ENCODE measurements at places on chromosomes 2 and 18.
A peak's percentile ranks its signal among the peaks of the same experiment; 100 is the strongest.

- DNase-seq: no peak
These were observed 57.3 kb downstream of the NRP2 start for GRCh38 chr2:205739620-205740019.

GRCh38 chr2:158325031-158325781 lies 131.3 kb downstream of the CCDC148 start:
- no peak for DNase-seq

GRCh38 chr2:218882866-218883366 lies 2.3 kb downstream of the WNT10A start:
- no peak for DNase-seq

- DNase-seq: no peak
These were observed 121.1 kb upstream of the KCNJ3 start for GRCh38 chr2:154577390-154577789.

DNA sequence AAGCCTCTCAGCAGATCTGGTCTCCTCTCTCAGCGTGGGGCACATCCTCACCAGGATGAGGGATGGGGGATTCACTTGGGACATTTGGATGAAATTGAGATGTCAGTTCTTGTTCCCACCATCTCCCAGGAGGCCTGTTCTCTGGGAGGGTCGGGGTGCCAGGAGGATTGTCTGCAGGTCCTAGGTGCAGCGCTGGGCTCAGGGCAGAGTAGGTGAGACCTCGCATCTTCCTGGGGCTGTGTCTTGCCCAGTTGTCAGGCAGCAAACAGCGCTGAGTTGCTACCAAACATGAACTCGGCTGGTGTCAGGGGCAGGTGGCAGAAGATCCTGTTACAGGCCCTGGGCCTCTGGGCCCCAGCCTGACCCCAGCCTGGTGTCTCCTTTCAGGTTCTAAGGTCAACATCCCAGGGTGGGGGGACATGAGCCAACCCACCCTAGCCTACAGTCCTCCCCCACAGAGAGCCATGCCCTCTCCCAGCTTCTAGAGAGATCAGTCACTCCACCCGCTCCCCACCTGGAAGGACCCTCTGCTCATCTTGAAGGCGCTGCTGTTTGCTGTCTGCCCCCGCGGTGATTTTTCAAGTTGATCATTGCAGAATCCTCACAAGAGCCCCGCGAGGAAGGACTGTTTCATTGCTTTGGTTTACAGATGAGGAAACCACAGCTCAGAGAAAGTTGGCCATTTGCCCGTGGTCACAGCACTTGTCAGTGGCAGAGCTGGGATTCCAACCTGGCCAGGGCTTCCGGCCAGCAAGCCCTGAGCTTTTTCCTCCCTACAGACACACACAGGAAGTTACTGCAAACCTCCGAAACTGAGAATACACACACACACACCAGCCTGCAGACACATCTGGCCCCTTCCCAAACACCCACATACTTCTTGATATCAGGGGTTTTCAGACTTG lies 83.9 kb downstream of the STPG4 start:
- DNase-seq: peak; percentile 52

- no peak for DNase-seq
These were observed 518.3 kb downstream of the XIRP2 start for GRCh38 chr2:167406558-167406957.

DNA sequence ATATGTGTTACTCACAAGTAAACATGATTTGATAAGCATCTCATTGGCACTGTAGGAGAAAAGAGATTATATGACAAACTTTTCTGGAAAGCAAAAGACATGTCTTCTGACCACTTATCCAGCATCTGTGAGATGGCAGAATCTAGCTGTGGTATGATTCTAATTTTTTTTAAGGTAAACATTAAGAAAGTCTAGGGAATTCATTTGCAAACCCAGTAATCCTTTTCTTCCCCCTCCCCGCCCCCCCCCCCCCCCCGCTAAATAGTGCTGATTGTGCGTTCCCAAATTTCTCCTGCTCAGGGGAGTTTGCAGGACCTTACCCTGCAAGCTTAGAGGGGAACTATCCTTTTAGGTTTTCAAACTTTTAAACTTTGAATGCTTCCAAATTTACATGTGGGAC lies 12.1 kb downstream of the MRPL44 start:
- DNase-seq: no peak

- DNase-seq: no peak
These were observed 41.7 kb downstream of the KIAA2012 start for GRCh38 chr2:202114795-202115194.

GRCh38 chr2:76849086-76849485 lies 673.1 kb downstream of the LRRTM4 start:
- DNase-seq: no peak

DNA sequence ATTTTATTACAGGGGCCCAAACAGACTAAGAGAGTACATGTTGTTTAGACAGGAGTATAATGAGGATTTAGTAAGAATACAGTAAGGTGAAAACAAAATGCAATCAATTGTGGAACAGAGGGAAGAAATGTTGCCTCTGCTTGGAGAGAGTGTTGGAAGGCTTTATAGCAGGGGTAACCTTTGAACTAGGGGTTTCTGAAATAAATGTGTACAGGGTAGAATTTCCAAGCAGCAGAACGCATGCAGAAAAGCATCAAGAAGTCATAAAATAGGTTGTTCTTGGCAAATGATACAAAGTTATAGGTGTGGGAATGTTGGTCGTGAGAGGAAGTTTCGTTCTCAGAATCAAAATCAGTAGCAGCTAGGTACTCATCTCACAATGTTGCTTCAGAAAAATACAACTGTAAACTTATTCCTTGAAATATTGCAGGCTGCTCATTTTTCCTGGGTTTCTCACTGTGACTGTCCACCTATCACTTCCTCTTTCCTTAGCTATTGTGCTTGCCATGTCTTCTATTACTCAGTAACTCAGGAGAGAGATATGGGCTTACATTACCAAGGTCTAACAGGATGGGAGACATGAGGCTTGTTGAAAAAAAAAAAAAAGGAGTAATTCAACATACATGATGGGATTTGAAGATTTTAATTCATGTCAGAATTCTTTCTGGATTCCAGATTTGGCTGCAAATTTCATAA lies 17.1 kb upstream of the HNMT start:
- no peak for DNase-seq

- DNase-seq: no peak
These were observed 38.0 kb upstream of the SNED1 start for GRCh38 chr2:240960309-240960970.

- no peak for DNase-seq
These were observed 199.3 kb downstream of the ZNF407 start for GRCh38 chr18:74796841-74797576.

DNA sequence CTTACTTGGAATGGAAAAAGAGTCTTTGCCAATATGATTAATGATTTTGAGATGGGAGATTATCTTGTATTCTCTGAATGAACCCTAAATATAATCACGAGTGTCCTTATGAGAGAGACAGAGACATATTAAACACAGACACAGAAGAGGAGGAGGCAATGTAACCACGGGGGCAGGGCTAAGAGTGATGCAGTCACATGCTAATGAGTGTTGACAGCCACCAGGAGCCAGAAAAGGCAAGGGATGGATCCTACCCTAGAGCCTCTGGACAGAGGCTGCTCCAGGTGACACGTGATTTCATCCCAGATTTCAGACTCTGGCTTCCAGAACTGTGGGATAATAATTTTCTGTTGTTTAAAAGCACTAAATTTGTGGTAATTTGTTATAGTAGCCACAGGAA lies 679.6 kb downstream of the MBD2 start:
- DNase-seq: no peak

- DNase-seq: no peak
These were observed 43.5 kb downstream of the TFCP2L1 start for GRCh38 chr2:121241466-121241865.

DNA sequence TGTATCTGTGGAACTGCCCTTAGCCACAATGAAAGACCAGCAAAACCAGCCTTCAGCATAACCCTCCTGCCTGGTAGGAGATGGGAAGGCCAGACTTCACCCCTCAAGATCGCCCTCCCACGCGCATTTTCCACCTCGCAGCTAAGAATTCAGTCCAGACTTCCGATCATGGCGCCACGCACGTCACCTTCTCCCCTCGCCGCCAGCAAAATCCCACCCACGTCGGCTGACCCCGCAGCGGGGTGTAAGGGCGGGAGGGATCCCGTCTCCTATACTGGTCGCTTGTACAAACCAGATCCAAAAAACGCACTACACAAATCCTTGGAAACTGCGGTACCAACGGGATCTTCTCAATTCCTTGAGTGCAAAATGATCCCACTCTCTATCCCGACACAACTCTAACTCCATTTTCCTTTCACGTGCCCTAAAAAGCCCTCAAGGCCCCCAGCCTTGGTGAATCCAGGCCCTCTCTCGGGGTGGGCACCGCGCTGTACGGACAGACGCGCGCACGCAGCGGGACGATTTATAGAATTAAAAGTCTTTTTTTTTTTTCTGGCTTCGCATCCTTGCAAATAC lies 1.0 kb upstream of the BMPR2 start:
- peak; percentile 59 for DNase-seq

GRCh38 chr2:32852856-32853255 lies 93.9 kb upstream of the LTBP1 start:
- no peak for DNase-seq

GRCh38 chr2:165911231-165911630 lies 42.3 kb downstream of the TTC21B start:
- DNase-seq: no peak

GRCh38 chr18:59232309-59233016 lies 12.5 kb downstream of the GRP start:
- no peak for DNase-seq

- DNase-seq: no peak
These were observed 3.8 kb downstream of the KCNJ13 start for GRCh38 chr2:232772531-232772930.

DNA sequence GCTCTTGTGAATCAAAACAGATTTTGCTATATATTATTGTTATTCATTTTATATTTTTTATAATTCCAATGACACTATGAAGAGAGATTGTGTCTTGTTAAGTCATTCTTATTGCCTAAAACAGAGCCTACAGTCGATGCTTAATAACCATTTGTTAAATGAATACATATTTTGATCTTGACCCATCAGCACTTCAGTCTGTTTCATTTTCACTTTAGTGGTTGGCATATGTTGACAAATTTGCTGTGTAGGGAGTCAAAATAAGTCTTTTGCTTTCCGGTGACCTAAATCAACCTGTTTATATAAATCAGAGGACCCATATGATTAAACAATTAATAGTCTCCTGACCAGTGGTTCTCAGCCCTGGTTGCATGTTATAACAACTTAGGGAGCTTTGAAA lies 97.1 kb downstream of the TXNL1 start:
- DNase-seq: no peak

DNA sequence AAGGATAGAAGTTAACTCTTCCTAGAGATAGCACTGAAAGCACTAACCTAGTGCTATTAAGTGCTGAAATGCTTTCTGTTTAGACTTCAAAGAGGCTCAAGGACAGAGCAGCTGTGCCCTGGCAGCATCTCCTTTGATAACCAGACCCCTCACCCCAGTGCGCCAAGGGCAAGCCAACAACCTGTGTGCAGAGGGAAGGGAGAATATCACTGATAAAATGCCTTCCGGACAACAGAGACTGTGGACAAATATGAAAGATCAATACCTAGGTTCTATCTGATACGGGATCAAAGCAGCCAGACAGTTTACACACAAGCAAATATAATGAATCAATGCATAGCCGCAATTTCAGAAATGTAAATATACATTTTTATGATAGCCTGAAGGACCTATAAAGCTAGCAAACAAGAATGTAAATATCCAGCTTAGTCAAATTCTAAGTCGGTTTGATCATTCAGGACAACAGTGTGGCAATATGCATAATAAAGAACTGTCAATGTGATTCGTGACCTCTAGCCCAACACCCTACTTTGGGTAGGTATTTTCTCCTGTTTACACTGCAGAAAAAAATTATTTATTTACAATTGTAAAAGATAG lies 91.8 kb upstream of the RFX8 start:
- DNase-seq: no peak

DNA sequence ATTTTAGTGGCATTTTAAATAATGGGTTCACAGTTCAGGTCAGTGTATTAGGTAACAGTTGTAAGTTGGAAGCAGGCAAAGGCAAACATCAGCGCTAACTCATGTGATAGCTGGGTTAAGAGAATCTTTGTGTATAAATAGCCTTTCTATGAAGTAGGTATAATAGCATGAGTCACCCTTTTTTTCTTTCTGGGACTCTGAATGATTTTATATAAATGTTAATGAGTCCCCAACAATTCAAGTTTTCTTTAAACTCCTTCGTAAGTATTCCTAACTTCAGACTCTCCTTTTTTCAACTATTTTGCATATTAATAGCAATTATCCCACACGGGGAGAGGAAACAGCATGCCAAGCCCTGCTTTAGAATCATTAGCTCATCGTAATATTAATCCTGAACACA lies 384.3 kb downstream of the PIK3C3 start:
- DNase-seq: no peak

- no peak for DNase-seq
These were observed 76.2 kb downstream of the DCDC2C start for GRCh38 chr2:3779496-3780049.

DNA sequence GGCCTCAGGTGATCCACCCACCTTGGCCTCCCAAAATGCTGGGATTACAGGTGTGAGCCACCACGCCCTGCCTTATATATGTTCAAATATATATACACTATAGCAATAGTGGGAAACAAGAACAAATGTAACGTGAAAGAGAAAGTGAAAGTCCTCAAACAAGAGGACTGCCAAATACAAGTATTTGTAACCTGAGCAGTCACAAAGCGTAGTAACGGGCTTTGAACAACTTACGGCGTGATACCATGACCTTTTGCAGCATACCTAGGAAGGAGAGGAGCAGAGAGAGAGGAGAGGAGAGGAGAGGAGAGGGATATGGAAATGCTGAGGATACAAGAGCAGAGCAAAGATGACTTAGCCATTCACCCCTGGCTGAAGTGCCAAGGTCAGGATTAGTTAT lies 113.8 kb upstream of the RGPD4 start:
- no peak for DNase-seq

DNA sequence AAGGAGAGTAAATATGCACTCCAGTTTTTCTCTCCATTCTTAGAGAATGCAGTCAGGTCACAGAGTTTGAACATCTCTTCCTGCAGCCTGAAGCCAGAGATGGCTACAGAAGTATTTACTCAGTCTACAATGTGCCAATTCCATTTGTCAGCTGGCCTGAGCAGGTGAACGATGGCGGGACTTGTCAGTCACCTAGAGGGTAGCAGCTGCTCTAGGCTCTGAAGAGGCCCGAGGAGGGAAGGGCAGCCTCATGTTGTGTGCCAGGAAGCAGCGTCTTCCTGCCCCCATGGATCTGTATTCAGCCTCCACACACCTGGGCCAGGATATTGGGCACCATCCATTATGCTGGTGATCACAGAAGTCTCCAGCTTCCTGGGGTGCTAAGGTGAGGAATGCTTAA lies 316.7 kb upstream of the CHAC2 start:
- DNase-seq: no peak

- DNase-seq: no peak
These were observed 20.5 kb upstream of the IL1RL2 start for GRCh38 chr2:102166189-102166845.

DNA sequence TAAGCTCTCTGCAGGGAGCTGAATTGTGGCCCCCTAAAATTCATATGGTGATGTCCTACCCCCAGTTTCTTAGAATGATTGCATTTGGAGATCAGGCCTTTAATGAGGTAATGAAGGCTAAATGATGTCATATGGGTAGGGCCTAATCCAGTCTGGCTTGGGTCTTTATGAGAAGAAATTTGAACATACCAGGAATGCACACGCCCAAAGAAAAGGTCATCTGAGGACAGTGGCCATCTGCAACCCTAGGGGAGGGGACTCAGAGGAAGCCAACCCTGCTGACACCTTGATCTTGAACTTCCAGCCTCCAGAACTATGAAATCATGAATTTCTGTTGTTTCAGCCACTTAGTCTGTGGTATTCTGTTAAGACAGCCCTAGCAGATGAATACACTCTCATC lies 426.7 kb downstream of the EPHA4 start:
- no peak for DNase-seq

GRCh38 chr2:8737571-8738175 lies 55.8 kb downstream of the ID2 start:
- no peak for DNase-seq

All from CD8-positive, alpha-beta T cell (primary cell).